Prostate gland (tissue), 2 donors: ENCODE measurements at places on chromosomes 2 and 18. TPM values are rescaled to one million over a fixed set of nuclear protein-coding genes. Genes with fewer than 3 reads are reported as not detected.

DNA sequence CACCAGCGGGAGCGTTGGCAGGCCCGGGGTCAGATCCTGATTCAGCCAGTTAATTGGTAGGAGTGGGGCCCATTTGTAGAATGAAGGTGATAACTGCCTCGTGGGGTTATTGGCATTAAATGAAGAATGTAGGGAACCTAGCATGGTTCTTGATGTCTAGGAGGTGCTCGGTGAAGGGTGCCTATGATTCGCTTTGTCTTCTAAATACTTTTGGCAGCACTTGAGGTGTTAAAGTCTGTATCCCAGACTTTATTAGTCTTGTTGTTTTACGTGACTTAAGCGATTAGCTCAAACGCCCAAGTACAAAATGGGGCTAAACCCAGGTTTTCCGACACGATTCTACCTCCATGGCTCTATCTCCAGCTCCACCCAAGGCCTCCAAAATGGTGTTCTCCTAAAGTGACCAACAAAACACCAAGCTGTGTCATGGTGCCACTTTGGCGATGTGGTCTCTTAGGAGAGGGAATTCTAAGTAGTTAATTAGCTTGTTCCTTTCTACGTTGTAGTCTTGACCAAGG, 980 bp upstream of the PPP4R1 start:
- no peaks in the 10 kb centered on the region for H3K27me3 ChIP-seq
- DNase-seq = no peak
- no peaks in the 10 kb centered on the region for H3K36me3 ChIP-seq
- H3K4me1 ChIP-seq = no peaks in the 10 kb centered on the region
- H3K27ac ChIP-seq = peak overlapping the region; percentile 91

ASXL2 gene
- 36.1 TPM for total RNA-seq

RGPD4 gene
- not detected for total RNA-seq

GRCh38 chr2:14942987-14943386, 310.5 kb downstream of the LRATD1 start:
- no peak overlapping the region for H3K27ac ChIP-seq
- H3K36me3 ChIP-seq = no peaks in the 10 kb centered on the region
- H3K27me3 ChIP-seq = no peaks in the 10 kb centered on the region
- no peaks in the 10 kb centered on the region for H3K4me1 ChIP-seq
- no peak for DNase-seq

GCKR gene
- not detected for total RNA-seq

DNA sequence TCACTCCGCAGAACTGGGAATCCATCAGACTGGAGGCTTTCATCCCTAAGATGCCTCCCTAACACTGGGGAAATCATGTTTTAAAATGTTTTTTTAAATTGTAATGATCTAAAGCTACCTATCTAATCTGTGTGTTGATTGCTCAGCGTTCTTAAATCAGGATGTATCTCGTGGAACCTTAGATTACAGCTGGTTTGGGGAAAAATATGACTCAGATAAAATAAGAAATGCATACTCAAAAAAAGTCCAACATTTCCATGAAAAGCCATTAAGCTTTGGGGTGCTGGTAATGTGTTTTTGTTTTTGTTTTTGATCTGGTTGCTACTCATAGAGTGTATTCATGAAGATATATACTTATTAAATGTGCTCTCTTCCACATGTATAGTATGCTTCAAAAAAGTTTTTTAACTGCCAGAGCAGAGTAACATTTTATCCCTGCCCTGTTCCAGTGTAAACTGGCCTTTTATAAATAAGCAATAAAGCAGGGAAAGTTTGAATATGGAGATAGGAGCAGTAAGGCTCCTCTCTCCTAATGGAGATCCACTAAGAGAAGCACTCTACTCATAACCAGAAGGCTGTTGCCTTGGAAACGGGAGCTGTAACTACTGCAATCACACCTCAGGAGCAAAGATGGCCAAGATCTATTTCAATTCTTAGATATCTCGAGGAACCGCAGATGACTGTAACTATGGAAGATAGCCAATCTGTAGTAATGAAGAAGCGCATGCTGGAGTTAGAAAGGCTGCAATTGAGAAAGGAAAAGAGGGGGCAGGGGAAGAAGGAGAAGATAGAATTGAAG, 41.6 kb downstream of the ANKRD44 start:
- no peaks in the 10 kb centered on the region for H3K27me3 ChIP-seq
- H3K36me3 ChIP-seq = no peaks in the 10 kb centered on the region
- no peaks in the 10 kb centered on the region for H3K4me1 ChIP-seq
- H3K27ac ChIP-seq = no peak overlapping the region

HOXD4 gene
- total RNA-seq = 1.2 TPM

CFAP53 gene
- 4.7 TPM for total RNA-seq

TUBB8B gene
- 1.0 TPM for total RNA-seq

- no peak overlapping the region for H3K27ac ChIP-seq
- H3K27me3 ChIP-seq = no peaks in the 10 kb centered on the region
- H3K36me3 ChIP-seq = no peaks in the 10 kb centered on the region
- DNase-seq = no peak
These were observed 218.3 kb upstream of the SMAD7 start for GRCh38 chr18:49169037-49169521.

PHOSPHO2 gene
- 17.4 TPM for total RNA-seq

- H3K36me3 ChIP-seq = no peaks in the 10 kb centered on the region
- no peak for DNase-seq
- H3K27ac ChIP-seq = no peak overlapping the region
- H3K4me1 ChIP-seq = no peaks in the 10 kb centered on the region
These were observed 15.4 kb upstream of the ACYP2 start for GRCh38 chr2:54099829-54100585.

DNA sequence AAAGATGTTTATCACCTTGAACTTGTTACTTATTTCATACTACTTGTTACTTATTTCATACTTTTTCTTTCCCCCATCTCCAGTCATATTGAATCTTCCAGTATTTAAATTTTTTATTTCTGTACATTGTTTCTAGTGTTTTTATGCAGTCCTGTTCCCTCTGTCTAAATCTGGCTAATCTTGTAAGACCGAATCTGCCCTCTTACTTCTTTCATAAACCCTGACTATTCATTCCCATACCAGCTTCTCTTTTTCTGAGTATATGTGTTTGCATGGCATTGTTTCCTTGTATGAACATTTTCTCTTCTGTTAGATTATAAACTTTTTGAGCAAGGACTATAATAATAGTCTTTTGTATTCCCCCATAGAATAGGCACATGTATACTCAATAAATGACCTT, 131.7 kb downstream of the TAF4B start:
- H3K27ac ChIP-seq = no peak overlapping the region
- H3K27me3 ChIP-seq = no peaks in the 10 kb centered on the region
- no peaks in the 10 kb centered on the region for H3K36me3 ChIP-seq
- no peak for DNase-seq

- peak overlapping the region; percentile 51 for H3K27ac ChIP-seq
- H3K4me1 ChIP-seq = no peaks in the 10 kb centered on the region
- no peak overlapping the region for H3K4me3 ChIP-seq
- no peak for DNase-seq
- no peaks in the 10 kb centered on the region for H3K36me3 ChIP-seq
These were observed 61.1 kb upstream of the ACYP2 start for GRCh38 chr2:54054271-54054670.

GRCh38 chr2:196177124-196177523, 5.7 kb upstream of the STK17B start:
- no peak overlapping the region for H3K27ac ChIP-seq
- H3K4me3 ChIP-seq = no peak overlapping the region
- H3K4me1 ChIP-seq = no peaks in the 10 kb centered on the region
- no peak for DNase-seq
- no peaks in the 10 kb centered on the region for H3K36me3 ChIP-seq
